ENCODE measurements at places on chromosomes 1 and 21. TPM values are rescaled to one million over a fixed set of nuclear protein-coding genes. Genes with fewer than 3 reads are reported as not detected.

DNA sequence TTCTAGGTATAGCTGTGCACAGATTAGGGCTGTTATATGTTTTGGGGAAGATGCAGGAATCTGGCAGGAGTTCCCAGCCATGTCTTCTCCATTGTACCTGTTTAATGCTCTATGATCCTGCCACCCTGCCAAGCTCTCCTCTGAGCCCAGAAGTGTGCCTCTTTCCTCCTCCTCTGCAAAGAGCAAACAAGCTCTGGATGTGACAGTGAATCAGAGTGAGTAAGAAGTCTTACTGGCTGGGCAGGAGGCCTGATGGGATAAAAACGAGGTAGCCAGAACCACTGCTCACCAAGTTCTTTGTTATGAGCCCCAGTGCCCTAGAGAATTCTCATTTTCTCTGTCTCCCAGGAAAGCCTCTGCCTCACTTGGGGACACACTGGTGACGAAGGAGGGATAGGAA, 69.0 kb downstream of the BRINP2 start:
- DNase-seq, result no peak

GRCh38 chr1:222087221-222087920, 345.5 kb upstream of the DUSP10 start:
- DNase-seq, result no peak

DNA sequence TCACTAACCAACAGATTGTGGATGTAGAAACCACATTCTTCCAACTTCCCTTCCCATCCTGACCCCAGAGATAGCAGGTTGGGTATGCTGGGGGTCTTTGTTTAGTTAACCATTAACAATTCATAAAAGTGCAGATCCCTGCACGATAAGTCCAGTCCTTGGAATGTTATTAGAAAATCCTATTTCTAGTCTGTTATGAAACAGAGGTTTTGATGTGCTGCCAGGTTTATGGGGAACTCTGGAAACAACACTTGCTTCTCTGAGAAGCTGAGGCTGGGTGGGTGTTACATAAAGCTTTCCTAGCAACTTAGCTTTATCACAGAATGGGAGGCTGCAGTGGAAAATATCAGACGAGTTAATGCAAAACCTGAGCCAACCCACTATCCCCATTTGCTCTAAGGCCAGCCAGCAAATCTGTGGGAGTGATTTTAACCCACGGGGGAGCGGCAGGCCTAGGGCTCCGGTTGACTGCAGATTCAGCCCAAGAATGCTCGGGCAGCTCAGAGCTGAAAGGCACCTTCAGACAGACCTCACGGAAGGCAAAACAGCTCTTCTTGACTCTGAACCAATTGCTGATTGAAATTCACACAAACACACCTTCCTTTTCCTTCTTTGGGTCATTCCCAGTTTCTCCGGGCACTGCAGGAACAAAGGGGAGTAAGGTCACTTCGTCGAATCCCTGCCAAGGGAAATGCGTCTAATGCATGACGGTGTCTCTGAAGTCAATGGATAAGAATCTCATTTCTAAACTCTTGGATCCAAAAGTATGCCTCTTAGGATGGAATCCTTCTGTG, 111.7 kb upstream of the IRF2BP2 start:
- no peak for DNase-seq

CNR2 gene
- total RNA-seq, result not detected

GRCh38 chr1:240122639-240123613, 31.2 kb downstream of the FMN2 start:
- DNase-seq, result no peak

DNA sequence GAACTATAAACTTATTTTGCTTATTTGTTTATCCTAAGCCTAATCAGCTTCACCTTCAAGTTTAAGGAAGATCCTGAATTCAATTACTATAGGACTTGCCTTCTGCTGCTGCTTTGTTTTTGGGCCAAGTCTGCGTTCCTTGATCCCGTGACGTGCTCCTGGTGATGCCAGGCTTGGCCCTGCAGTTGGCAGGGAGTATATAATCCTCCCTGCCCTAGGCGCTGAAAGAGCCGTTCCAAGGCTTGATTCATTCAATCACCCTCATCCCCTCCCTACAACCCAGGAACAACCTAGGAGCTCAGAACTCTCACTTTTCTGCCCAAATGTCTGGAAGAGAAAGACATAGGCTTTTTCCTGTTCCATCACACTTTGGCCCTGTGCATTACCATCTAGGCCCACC, 12.4 kb upstream of the LRRN2 start:
- DNase-seq, result no peak

- no peak for DNase-seq
Measured at GRCh38 chr1:98102345-98103030, 181.7 kb upstream of the DPYD start.

TNFSF18 gene
- total RNA-seq, result not detected

CHIA gene
- not detected for total RNA-seq

DNA sequence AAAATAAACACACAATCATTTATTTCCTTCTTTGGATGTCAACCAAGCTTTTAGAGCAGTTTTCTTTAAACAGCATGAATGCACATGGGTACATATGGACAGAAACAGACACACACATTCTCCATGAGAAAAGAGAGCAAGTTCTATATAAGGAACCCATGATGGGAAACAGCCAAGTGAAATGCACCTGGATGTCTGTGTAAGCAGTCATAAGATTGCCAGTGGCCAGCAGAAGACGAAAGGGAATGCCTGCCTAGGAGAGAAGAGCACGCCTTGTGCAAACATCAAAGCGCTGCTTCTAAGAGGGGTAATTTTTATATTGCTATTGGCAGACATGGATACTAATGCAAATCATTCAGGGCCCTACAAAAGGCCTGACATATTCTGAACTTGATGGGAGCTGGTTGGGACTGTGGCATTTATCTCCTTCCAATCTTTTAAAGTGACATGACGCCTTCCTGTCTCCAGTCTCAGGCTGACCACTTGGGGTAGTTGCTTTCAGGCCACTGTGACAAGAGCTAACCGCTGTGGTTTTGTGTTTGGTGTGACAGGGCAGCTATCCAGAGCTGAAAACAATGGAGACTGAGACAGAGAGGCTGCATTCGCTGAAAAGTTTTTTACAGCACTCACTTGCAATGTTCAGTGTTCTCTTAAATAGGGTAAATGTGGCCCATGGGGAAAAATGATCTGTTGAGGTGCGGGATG, 75.0 kb upstream of the DPT start:
- no peak for DNase-seq

GRCh38 chr1:219771080-219771479, 157.3 kb downstream of the SLC30A10 start:
- no peak for DNase-seq

DNA sequence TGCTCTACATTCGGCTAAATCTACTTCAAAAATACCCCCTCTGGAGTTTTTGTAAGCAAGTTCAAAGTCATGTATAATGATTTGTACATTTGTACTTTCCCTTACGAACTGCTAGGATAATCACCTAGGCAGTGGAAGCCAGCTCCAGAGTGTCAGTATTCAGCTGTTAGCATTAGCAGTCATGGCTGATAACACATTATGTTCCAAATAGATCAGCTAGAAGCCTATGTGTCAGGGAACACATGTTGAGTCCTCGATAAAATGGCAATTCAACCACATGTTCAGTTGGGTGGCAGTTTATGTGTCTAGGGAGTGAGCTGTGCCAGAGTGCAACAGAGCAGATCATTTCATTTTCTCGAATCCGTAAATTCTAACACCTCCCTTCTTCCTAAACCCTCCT, 65.8 kb upstream of the KRTAP11-1 start:
- DNase-seq, result no peak

DNA sequence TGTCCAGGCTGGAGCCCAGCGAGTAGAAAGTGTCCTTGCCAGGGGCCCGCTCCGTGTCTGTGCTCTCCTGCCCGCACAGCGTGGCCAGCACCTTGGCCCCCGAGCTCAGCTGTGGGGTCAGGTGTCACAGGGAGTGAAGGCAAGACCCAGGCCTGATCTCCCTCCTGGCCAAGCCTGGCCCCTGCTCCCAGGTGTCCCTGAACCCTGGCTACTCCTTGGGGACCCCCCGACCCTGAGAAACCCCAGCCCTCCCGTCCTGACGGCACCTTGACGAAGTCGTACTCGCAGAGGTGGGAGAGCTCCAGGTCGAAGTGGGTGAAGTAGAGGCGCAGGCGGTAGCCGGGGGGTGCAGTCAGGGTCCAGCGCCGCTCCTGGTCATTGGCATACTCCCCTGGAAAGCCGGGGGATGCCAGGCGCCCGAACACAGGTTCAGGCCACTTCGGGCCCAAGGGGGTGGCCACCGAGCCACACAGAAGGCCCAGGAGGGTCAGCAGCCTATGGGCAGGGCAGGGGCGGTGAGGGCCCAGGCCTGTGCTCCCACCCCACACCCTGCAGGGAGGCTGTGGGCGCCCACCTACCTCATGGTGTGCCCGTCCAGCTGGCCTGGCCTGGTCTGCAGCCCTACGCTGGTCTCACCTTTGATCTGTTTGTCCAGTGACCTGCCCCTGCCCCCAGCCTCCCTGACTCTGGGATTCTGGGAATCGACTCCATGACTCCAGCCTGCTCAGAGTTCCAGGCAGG, at the start of gene MASP2:
MASP2 (minus strand) TSS at position 615 of the 741 bp plus-strand sequence; CDS start at position 583, 32 bp downstream.
- DNase-seq, result no peak

DNA sequence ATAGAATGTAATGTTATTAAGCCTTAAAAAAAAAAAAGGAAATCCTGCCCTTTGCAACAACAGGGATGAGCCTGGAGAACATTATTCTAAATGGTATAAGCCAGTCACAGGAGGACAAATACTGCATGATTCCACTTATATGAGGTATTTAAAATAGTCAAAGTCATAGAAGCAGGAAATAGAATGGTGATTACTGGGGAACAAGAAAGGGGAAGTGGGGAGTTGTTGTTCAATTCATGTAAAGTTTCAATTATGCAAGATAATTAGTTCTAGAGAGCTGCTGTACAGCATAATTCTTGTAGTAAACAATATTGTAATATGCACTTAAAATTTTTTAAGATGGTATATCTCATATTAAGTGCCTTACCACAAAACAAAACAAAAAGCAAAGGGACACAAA, 13.2 kb downstream of the FCER1A start:
- no peak for DNase-seq

DNA sequence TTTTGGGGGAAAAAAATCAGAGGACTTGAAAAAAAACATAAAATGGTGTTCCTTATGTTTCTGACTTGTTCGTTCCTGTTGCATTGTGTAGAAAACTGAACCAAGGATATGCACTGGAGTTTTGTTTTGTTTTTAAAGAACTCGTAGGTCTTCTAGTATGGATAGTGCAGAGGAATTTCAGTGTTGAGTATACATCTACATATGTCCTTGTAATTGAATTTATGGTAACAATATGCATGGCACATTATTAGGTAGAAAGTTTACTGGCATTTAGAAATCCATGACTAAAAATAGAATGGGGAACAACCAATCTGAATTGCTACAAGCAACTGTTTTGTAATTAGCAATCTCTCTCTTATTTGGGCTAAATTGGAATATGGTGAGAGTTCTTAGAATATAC, 188.3 kb upstream of the ZRANB2 start:
- no peak for DNase-seq

GRCh38 chr21:33185852-33186251, 43.9 kb upstream of the IFNAR2 start:
- DNase-seq, result no peak

SSR2 gene
- 81.2 TPM for total RNA-seq

GRCh38 chr1:88204111-88204510, 480.0 kb upstream of the PKN2 start:
- no peak for DNase-seq

DNA sequence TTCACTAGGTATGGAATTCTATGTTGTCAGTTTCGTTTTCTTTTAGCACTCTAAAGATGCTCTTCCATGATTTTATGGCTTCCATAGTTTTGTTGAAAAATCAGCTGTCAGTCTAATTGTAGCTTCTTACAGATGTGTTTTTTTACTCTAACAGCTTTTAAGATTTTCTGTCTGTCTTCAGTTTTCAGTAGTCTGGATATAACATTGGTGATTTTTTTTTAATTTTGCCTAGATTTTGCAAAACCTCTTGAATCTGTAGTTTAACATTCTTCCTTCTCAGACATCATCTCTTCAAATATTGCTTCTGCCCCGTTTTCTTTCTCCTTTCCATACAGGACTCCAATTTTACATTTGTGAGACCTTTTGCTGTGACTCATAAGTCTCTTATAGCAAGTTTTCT, 17.9 kb upstream of the DYRK1A start:
- DNase-seq, result no peak

GRCh38 chr1:25549273-25550154, 6.1 kb downstream of the LDLRAP1 start:
- no peak for DNase-seq

- DNase-seq, result no peak
Measured at GRCh38 chr1:151237678-151238466, 16.7 kb upstream of the PSMD4 start.

DNA sequence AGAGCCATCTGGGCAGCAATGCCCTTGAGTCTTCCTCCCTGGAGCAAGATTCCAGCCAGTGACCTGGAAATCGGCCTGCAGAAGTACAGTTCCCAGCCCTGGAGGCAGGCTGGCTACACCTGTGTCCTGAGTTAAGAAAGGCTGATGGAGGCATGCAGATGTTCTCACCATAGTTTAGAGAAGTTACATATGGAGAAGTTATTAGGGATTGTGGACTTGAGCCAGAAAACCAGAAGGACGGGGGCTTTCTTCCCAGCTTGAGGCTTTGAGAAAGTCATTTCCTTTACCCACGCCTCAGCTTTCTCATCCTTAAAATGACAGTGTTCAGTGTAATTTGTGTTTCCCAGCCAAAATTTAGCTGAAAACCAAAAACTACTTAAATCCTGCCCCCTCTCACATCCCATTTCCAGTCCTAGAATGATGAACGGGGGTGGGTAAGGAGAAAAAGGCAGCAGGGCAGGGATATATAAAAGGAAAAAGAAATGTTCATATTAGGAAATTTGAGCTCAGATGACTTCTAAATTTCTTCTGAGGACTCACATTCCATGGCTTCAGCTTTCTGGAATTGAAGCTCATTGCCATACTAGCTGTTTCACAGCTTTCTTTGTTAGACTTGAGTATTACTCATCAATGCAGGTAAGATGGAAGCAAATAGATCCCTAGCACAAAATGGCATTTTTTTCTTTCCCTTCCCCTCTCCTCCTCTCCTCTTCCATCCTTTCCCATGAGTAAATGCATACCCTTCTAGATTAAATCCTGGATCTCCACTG, 14.4 kb upstream of the C8B start:
- no peak for DNase-seq

DNA sequence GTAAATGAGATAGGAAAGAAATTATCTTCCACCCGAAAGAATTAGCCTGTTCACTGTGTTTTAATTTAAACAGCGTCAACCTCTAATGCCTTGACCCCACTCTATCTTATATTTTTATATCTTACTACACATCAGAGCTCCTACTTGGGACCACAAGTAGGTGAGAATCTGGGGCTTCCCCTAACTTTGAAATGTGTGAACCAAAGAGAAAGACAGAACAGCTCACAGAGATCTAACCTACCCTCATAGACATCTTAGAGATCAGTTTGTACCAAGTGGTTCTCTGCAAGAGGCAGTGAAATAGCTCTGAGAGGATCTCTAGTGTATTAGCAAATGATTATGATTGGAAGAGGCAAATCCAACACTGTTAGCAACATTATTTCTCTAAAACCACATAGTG, 31.0 kb upstream of the IFI16 start:
- no peak for DNase-seq

OR2L2 gene
- not detected for total RNA-seq
